AG20443 (cell line): ENCODE measurements at places on chromosomes 6 and 20.
A peak's percentile ranks its signal among the peaks of the same experiment; 100 is the strongest.

GRCh38 chr20:45083127-45083526 lies 17.8 kb downstream of the KCNS1 start:
- DNase-seq = no peak

DNA sequence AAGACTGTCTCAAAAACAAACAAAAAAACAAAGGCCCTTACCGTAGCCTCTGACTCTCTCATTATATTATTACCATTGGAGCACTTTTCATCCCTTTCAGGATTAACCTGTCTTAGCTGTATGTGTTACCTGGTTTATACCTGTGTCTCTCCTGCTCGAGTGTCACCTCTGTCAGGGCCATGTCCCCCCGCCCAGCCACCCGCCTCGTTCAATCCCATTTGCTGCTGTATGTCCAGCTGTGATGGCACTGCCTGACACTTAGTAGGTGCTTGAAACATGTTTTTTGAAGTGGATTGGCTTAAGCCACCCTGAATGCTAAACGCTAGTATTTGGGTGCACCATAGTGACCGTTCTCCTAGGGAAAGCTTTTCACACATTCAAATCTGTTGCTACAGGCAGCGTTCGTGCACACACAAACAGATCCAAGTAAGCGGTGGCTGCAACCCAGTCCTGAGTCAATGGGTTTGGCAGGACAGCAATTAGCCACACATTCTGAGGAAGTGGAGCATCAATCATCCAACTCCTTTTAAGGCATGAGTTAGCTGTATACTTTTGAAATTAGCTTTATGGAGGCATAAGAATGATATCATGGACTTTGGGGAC lies 98.9 kb upstream of the ZNF217 start:
- peak; percentile 94 for DNase-seq

- no peak for DNase-seq
Observed at GRCh38 chr6:73139681-73140383, 85.5 kb downstream of the KHDC1L start.

- no peak for DNase-seq
Observed at GRCh38 chr6:46217671-46218131, 46.9 kb upstream of the ENPP5 start.

DNA sequence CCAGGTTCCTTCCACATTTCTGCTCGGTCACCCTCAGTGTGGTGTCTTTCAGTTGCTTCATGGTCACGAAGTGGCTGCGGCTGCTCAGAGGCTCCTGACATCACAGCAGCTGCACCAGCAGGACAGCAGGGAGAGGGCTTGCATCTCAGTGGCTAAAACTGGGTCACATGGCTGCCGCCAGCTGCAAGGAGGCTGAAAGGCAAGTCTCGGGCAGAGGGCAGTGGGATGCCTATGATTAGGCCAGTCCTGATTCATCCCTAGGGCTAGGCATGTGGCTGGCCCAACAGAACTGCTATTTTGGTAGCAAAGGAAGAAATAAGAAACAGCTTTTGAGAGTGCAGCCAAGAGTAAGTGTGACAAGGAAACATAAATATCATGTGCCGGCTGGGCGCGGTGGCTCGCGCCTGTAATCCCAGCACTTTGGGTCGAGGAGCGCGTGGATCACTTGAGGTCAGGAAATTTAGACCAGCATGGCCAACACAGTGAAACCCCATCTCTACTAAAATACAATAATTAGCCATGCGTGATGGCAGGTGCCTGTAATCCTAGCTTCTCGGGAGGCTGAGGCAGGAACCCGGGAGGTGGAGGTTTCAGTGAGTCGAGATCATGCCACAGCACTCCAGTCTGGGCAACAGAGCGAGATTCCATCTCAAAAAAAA lies 46.6 kb downstream of the RBM38 start:
- DNase-seq = no peak

DNA sequence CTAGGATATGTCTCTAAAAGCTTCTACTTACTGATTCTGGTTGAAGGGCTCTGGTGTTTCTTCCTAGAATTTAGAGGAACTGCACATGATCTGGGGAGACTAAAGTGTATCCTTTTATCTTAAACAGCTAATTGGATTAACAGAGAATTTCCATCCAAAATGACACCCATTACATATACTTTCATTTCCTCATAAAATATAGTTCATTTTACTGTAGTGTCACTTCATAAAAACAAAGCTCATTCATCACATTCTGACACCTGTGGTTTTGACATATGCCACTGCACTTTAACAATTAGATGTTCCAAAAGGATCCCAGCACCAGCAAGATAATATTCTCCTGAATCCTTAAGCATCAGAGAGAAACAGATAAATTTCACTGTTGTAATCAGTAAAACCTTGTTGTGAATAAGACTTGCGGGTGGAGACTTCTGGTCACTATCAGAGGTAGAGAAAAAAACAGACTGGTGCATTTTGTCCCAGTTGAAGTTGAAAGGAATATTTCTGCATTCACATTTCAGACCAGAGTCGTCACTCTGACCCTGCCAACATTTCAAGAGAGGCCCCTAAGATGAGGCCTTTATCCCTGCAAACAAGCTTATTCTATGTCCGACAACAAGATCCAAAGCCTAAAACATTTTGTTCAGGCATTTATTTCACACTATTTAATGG lies 175.3 kb upstream of the BMP5 start:
- no peak for DNase-seq

GRCh38 chr6:168835991-168836390 lies 395.0 kb downstream of the SMOC2 start:
- DNase-seq = no peak

DNA sequence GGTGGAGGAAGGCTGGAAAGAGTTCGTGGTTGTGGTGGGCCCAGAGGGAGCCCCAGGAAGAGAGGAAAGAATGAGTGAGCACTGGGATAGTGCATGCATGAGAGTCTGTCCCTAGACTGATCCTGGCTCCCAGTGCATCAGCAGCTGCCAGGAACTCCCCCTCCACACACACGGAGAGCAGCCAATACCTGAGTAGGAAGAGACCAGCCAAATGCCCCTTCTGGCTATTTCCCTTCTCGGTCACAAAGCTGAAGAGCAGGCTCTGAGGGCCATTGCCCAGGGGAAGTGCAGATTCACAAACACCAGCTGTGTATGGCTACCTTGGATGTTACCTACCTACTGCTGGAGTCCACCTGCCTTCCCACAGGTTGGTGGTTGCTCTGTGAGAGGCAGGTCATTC lies 45.1 kb downstream of the GABRR2 start:
- DNase-seq = no peak

DNA sequence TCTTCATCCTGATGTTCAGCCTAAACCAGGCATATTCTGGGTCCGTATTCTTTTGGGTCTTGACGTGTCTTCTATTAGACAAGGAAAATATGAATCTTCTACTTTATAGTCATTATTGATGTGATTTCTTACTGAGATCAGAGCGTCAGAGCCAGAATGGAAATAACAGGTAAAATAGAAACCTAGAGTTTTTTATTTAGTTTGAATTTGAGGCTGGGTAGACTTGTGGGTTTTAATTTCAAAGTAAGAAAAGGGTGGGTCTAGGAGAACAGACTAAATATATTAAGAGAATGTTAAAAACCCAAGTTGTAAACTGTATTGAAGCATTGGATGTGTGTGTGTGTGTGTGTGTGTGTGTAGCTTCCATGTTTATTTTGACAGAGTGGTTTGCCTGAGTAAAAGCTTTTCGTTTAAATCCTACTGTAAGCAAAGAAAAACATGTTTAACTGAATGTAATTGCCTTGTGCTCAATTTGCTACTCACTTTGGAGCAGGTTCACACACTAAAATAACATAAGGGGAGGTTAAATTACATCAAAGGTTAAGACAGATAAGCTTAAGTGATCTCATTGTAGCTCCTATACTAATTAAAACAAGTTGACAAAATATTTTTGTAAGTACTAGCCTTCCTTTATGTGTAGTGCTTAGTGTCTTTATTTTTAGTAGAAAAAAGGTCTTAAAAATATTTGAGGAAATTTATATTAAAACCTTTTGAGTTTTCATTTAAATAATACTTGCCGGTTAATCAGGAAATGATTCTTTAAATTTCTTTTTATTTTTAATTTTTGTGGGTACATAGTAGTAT lies 17.4 kb downstream of the HECA start:
- no peak for DNase-seq

DNA sequence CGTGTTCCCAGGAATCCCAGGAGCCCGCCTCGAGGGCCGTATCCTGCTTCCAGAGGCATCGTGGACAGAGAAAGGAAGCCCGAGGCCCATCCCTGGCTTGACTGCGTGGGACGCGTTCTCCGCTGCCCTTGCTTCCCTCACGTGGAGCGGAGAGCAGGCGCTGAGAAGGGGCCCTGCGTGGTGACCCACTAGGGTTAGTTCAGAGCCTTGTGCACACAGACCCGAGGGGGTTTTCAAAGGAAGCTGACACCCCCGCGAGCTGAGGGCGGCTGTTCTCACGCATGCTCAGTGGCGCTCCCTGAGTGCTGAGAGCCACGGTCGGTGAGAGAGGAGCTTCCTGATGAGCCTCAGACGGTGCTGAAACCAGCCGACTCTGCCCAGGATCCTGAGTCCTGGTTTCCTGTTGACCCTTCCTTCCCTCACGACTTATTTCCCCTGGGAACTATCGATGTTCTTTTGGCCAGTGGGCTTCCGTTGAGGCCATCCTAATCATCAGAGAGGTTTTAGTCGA lies 28.9 kb upstream of the CCR6 start:
- no peak for DNase-seq

GRCh38 chr20:10777710-10778109 lies 103.9 kb upstream of the JAG1 start:
- no peak for DNase-seq

DNA sequence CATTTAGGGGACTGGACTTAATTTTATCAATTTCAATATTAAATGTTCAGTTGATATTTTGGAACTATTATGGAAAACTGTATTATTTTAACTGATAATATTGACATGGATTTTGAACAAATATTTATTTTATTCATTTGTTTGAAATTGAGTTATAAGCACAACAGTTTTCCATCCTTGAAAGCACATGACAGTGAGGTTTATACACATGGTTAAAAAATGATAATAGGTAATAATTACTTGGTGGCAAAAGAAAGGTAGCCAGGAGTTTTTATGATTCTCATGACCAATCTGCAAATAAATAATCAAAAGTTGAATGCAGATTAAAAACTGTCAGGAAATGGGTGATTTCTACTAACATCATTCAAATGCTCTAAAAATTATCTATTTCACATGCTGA lies 113.6 kb downstream of the C6orf58 start:
- no peak for DNase-seq

DNA sequence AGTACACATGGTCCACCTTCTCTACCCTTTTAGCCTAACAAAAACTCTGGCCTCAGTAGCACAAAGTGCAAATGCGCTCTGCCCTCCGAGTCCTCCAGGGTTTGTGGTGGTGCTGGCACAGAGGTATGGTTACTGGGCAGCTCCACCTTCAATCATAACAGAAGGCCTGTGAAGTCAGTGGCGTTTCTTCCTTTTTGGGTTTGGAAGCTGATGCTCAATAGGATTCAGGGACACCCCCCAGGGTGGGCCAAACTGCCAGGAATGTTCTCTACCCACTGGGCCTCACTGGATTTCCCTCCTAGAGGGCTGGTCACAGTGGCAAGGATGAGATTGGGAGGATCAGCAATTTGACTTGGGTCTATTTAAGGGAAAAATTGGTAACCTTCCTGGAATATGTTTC lies 286.1 kb upstream of the FOXQ1 start:
- DNase-seq = no peak

DNA sequence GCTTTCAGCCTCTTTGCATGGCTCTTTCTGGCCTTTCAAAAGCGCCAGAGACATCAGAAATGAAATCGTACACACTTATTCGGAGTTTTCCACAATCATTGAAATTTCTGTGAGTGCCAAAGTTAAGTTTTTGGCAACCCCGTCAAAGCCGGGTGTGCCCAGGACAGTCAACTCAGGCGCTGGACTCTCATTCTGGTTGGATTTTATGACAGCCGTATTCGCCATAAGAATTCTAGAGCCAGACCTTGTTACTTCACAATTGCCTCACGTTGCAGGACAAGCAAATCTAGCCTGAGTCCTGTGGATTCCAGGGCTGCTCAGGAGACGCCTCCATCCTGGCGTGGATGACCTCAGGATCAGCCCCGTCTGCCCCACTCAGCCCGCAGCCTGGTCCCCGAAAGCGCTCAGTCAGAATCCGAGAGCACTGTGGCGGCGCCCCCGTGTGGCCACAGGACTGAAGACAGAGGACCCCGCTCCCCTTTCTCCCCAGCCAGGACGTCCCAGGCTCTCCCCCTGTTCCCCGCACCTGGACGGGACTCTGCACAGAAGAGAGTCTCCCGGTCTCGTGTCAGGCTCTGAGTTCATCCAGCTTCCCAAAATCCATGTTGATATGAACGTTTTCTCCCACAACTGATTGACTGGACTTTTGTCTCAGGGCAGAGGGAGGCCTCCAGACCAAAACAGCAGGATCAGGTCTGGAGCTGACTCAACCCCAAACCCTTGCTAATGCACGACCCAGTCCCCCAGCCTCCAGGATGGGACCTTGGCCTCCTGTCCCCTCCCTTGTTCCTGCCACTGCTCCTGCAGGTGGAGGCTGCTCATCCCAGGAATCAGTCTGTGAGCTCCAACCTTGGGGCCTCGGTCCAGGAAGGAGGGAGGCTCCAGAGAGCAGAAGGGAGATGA lies 38.2 kb downstream of the MICA start:
- DNase-seq = peak; percentile 93

GRCh38 chr6:113432521-113433334 lies 424.4 kb upstream of the MARCKS start:
- DNase-seq = peak; percentile 10

- no peak for DNase-seq
Observed at GRCh38 chr6:33961691-33962090, 157.9 kb upstream of the MLN start.

- DNase-seq = no peak
Observed at GRCh38 chr20:53381568-53382262, 211.9 kb downstream of the ZNF217 start.

DNA sequence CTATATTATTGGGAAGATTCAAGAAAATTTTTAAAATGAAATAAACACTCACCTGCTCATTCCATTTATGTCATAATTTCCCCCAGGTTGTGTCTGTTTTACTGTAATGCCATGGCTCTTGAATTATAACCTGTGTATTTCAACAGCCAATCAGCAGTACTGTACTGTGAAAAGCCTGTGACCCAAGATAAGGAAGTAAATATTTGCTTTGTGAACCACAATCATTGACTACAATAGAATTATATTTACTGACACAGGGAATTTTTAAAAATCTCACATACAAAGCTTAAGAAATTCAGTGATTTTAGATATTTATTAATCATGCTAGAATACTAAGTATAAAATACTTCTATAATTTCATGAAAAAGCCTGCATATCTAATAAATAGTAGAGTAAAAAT lies 6.0 kb downstream of the RGS17 start:
- no peak for DNase-seq

- no peak for DNase-seq
Observed at GRCh38 chr20:3047486-3048419, 1.9 kb downstream of the MRPS26 start.

GRCh38 chr20:1618479-1618878 lies 1.3 kb downstream of the SIRPB1 start:
- no peak for DNase-seq

- DNase-seq = peak; percentile 68
Observed at GRCh38 chr6:14638906-14639761, 521.6 kb downstream of the CD83 start.

- DNase-seq = peak; percentile 57
Observed at GRCh38 chr20:3980260-3981131, 34.9 kb downstream of the RNF24 start.
